Activated CD4-positive, alpha-beta T cell treated with anti-CD3 and anti-CD28 coated beads, Interleukin-2, amount 50 U/mL, for 48 hours (primary cell): ENCODE measurements at places on chromosomes 6 and 20.

DNA sequence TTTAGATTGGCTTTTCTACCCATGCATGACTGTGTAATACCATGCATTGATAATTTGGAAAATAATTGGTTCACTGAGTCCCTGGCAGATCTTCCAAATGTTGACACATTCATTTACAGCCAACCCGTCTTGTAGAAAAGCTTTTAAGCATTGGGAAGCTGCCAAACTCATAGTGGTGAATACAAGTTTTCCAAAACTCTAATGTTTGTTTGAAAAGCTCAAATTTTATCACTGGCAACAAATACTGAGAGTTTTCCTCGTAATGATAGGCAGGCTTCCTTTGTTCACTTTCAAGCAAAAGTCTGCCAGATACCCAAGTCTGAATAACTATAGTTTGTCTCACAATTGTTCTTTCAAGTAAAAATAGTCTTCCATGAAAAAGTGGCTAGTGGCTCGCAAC is 143.0 kb downstream of the FIG4 start:
- no peak for DNase-seq

DNA sequence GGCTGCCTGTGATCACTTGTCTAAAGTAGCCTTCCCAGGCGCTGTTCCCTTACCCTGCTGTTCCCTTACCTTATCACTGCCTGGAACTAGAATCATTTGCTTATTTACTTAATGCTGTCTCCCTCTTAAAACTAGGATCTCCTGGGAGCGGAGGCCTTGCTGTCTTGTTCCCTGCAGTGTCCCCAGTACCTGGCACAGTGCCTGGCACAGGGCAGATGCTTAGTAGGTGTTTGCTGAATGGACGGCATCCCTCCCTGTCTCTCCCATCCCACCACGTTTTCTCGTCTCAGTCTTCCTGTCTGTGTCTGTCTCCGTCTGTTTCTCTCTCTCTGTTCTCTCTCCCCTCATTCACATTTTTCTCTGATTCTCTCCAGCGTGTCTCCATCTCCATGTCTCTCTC is 99.9 kb upstream of the MYL9 start:
- no peak for DNase-seq

DNA sequence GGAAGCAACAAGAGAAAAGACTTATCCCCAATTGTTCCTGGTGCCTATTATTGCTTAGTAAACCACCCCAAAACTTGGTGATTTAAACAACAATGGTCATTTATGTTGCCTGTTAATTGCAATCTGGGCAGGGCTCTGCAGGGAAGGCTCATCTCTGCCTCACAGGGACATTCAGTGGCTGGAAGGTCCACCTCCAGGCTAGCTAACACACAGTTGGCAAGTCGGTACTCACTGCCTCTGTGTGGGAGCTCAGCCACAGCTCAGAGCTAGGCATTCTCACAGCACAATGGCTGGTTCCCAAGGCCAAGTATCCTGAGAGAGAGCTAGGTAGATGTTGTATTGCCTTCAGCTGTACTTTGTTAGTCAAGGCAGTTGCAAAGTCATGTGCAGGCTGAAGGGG is 18.5 kb upstream of the GMDS start:
- no peak for DNase-seq

DNA sequence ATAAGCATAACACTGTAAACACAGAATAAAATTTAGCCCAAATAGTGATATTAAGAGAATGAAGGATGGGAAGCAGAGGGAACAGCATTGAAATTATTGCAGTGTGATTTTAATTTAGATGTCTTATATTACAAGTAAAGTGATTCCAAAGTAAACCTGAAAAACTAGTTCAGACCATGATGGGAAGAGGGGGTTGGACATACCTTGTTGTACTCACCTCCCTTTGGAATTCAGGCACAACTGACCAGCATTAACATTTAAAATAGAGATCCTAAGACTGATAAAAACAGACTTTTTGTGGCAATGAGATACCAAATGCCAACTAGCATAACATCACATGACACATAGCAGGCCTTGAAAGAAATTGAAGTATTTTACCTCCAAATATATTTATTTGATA is 262.6 kb upstream of the PRND start:
- no peak for DNase-seq

- DNase-seq = no peak
Observed at GRCh38 chr6:138537106-138537505, 37.8 kb upstream of the NHSL1 start.

- no peak for DNase-seq
Observed at GRCh38 chr6:124758663-124759062, 203.6 kb upstream of the RNF217 start.

- DNase-seq = no peak
Observed at GRCh38 chr6:145669627-145670034, 65.7 kb downstream of the EPM2A start.

DNA sequence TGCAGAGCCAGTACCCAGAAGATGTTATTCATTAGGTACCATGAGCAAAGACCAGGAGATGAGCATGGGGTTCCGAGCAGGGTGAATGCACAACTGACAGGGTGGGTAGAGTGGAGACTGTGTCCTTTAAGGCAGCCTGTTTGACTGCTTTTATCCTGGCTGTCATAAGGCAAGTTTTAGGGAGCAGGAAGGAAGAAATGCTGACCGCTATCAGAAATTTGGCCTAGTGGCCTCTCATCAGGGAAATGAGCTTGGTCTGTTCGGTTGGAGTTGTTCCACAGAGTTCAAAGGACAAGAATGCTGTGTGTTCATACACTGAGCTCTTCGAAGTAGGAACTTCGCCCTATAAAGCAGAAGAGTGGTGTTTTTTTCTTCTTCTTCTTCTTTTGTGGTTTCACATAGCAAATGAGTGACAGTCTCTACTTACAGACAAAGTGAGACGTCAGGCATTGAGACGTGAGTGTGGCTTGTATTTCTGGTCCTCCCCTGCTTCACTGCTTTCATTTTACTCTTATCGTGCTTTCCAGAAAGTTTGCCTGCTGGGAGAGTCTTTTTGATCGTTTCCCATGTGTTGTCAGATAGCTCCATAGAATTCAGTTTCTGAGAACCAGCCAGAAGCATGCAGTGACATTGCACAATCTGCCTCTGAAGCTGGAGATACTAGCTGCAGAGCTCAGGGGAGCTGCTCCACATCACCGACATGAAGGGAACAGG is at the start of gene CASS4:
TSS of gene CASS4 (plus strand) at position 502 of the 714 bp plus-strand sequence. CDS start at position 701, 199 bp downstream.
- peak; percentile 39 for DNase-seq

- no peak for DNase-seq
Observed at GRCh38 chr6:80956898-80957297, 795.6 kb downstream of the TENT5A start.

DNA sequence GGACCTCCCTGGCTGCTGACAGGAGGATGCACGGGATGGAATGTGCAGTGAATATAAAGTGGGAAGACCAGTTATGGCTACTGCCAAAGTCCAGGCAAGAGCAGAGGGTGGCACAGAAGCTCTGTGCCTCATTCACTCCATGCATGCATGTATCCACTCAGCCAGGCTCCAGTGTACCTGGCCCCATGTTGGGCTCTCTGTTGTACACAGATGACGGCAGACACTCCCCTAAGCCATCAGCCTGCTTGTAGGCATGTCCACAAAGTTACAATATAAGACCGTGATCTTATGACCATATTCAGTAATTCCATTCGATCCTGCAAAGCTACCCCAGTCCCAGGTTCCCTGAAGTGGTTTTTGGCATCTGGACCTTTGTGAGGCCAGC is 116.8 kb downstream of the PREX1 start:
- no peak for DNase-seq

GRCh38 chr6:56856036-56856580 is 98.8 kb upstream of the BEND6 start:
- DNase-seq = no peak

GRCh38 chr6:119587537-119587936 is 238.0 kb upstream of the MAN1A1 start:
- DNase-seq = no peak

DNA sequence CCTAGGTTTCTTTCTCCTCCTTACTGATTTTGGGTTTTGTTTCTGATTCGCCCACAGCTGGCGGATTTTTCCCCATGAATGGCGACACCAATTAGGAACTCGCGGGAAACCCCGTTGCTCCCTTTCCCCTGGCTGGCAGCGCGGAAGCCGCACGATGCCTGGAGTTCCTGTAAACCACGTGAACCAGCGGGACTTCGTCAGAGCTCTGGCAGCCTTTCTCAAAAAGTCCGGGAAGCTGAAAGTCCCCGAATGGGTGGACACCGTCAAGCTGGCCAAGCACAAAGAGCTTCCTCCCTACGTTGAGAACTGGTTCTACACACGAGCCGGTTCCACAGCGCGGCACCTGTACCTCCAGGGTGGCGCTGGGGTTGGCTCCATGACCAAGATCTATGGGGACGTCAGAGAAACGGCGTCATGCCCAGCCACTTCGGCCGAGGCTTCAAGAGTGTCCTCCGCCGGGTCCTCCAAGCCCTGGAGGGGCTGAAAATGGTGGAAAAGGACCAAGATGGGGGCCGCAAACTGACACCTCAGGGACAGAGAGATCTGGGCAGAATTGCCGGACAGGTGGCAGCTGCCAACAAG is 3.2 kb upstream of the SEC23B start:
- no peak for DNase-seq

DNA sequence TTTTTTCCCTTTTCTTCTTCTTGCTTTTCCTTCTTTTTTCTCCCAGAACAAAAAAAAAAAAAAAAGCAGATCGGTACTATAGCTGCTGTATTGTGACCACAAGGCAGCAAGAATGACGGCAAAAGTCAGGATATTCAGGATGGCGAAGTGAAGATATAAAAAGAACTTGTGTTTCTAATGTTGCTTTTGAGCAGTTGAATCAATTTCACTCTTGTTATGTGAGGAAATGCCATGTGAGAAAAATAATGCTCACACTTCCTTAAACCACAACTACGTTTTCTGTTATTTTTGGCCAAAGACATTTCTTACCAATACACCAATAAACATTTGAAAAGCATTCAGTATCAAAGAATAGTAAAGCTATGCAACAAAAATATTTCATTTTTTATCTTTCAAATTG is 510.5 kb downstream of the HACE1 start:
- DNase-seq = no peak

DNA sequence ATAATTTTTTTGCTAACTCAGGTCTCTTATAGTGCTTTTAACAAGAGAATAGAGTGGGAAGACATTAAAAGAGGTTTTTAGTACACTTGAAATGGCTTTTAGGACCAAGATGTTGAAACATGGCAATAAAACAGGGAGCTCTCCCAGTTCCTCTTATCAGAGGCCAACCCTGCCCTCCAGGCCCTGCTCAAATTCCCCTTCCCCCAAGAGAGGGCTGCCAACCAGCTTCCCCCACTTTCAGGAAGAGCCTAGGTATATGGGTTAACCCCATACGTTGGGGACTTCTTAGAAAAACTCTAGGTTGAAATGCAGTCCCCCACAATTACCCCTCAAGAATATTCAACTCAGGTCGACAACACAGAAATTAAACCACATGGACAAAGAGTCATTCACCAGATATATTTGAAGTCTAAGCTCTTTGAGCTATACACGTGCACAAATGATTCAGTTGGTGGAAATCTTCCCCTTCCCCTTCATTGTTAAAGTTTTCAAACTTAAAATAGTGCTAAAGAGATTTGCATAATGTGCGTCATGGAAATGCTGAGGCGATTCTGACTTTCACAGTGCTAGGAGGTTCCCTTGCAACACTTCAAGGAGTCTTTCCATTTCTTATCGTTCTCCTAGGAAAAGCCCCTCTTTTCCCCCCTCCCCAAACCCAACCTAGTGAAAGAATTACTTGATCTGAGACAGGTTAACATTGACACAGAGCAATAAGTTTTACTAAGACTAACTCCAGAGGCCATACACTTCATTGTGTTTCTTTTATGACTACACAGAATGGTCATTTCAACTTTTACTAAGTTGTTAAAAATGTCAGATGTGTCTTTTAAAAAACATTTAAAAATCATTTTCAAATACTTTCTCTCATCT is 49.8 kb upstream of the ENPP5 start:
- peak; percentile 12 for DNase-seq

DNA sequence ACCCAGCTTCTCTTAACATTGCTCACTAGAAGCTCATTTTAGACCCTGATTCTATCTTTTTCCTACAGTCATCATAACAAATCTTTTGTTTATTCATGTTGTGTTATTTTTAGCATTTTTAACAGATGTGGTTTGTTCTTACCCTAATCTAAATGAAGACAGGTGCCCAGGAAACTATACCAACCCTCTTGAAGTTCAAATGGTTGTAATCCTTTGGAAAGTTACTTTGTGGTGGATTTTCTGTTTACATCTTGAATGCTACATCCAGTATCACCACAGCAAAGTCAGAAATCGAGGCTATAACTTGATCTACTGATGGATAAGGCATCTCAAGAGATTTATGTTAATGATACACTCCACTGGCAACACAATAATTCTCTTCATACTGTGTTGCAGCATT is 26.2 kb downstream of the SMAP1 start:
- DNase-seq = no peak

DNA sequence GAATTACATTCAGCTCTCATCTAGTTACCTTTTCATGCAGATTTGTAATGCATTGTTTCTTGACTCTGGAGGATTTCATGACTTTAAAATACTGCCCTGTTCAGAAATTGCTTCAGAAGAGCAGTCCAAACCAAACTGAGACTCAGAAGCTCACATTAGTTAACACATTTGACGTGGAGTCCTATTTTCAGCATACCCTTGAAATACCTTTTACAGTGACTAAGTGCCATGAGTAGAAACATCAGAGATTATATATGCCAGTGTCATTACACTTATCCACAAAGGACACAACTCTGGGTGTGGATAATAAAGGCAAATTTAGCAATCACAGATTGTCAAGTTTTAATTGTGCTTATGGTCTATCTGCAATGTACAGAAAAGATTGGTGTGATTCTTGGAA is 459.6 kb downstream of the FRK start:
- no peak for DNase-seq

DNA sequence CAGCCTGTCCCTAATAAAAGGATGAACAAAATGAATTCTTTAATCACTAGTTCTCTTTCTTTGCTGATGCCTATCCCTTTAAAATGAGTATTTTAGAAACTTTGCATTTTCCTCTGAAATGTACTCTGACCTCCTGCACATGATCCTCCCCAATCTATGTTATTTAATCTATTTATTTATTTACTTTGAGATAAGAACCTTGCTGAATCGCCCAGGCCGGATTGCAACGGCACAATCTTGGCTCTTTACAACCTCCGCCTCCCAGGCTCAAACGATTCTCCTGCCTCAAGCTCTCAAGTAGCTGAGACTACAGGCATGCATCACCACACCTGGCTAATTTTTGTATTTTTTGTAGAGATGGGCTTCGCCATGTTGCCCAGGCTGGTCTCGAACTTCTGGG is 27.9 kb downstream of the ADTRP start:
- no peak for DNase-seq

GRCh38 chr20:3993109-3993508 is 22.2 kb downstream of the RNF24 start:
- DNase-seq = no peak

- DNase-seq = peak; percentile 11
Observed at GRCh38 chr20:45405571-45406259, 2.4 kb upstream of the DBNDD2 start.
